ENCODE measurements at places on chromosomes 5 and 9.

DNA sequence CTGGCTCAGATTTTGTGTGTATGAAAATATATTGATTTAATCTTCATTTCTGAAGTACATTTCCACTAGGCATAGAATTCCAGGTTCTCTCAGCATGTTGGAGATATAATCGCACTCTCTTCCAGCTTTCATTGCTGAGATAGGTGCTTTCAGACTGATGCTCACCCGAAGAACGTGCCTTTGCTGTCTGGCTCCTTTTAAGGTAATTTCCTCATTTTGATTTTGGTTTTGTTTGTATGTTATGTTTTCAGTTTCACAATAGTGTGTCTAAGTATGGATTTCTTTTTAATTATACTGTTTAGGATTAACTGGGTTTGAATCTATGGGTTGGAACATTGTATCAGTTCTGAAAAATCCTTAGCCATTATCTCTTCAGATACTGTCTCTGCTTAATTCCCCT lies 132.0 kb upstream of the NFIB start:
- DNase-seq = no peak

GRCh38 chr9:73871636-73872035 lies 625.5 kb upstream of the RORB start:
- DNase-seq = no peak

GRCh38 chr5:107661038-107661649 lies 9.6 kb downstream of the EFNA5 start:
- no peak for DNase-seq

GRCh38 chr5:35198075-35198474 lies 32.2 kb downstream of the PRLR start:
- DNase-seq = no peak

DNA sequence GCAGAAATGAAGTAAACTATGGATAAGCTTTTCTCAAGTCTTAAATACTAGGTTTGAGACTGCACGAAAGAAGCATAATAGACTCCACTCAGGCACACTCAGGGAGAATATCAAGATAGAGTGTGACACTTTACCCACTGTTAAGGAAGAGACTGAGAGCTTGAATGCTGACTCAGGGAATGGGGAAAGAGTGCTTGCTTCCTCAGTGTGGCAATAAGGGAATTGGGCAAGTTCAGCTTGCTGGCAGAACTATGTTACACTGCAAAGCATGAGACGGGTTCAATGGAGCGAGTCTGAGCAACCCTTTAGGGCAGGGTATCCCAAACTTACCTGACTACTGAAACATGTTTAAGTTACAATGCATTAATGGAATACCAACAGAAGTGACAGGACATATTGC lies 237.7 kb upstream of the MEF2C start:
- DNase-seq = no peak

DNA sequence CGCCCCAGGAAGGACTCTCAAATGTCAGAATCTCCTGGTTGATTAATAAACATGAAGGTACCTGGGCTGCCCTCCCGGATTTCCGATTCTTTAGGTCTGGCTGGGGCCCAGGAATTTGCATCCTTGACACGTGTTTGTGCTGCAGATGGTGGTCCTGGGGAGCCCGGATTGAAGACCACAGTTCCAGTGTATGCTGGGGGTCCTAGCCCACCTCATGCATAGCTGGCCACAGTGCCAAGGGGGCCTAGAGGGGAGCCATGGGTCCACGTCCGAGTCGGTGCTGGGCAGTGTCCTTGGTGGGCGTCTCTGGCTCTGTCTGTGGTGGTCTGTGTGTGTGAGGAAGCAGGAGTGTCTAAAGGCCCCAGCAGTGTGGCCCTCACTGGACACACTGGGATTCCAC lies 3.2 kb downstream of the NCS1 start:
- no peak for DNase-seq

DNA sequence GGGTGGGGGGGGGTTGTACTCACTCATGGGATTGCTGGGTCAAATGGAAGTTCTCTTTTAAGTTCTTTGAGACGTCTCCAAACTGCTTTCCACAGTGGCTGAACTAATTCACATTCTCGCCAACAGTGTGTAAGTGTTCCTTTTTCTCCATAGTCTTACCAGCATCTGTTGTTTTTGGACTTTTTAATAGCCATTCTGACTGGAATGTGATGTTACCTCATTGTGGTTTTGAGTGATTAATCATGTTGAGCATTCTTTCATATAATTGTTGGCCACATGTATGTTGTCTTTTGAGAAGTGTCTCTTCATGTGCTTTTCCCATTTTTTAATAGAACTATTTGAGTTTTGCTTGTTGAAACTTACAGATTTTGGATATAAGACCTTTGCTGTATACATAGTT lies 94.9 kb upstream of the PLPPR1 start:
- DNase-seq = no peak

- DNase-seq = no peak
These were observed 31.2 kb downstream of the NIPSNAP3B start for GRCh38 chr9:104795082-104795481.

DNA sequence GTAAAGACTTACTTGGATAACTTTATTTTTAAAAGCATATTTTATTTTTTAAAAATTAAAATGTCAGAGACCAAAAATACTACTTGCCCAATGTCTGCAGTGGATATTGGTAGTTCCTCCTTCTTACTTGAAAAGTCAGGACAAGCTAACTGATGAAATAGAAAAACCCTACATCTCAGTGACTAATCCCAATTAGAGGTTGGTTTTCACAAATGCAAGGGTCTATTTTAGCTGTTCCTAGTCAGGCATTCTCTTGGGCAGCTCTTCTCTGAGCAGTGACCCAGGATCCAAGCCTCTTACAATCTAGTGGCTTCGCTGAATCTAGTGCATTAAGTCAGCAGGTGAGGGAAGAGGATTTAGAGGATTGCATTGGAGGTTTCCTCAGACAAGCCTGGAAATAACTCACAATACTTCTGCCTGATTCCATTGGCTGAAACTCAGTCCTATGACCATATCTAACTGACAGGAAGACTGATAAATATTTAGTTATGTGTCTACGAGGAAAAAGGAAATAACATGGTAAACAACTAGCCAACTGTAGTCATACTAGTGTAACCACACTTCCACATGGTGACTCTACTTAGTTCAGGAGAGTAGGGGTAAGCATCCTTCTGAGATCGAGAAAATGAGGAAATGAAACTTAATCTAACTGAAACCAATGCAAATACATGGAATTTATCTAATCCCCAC lies 34.2 kb upstream of the MIER3 start:
- DNase-seq = no peak

- no peak for DNase-seq
These were observed 77.9 kb upstream of the BARHL1 start for GRCh38 chr9:132504488-132504887.

- no peak for DNase-seq
These were observed 15.6 kb upstream of the EPB41L4B start for GRCh38 chr9:109336409-109336808.

DNA sequence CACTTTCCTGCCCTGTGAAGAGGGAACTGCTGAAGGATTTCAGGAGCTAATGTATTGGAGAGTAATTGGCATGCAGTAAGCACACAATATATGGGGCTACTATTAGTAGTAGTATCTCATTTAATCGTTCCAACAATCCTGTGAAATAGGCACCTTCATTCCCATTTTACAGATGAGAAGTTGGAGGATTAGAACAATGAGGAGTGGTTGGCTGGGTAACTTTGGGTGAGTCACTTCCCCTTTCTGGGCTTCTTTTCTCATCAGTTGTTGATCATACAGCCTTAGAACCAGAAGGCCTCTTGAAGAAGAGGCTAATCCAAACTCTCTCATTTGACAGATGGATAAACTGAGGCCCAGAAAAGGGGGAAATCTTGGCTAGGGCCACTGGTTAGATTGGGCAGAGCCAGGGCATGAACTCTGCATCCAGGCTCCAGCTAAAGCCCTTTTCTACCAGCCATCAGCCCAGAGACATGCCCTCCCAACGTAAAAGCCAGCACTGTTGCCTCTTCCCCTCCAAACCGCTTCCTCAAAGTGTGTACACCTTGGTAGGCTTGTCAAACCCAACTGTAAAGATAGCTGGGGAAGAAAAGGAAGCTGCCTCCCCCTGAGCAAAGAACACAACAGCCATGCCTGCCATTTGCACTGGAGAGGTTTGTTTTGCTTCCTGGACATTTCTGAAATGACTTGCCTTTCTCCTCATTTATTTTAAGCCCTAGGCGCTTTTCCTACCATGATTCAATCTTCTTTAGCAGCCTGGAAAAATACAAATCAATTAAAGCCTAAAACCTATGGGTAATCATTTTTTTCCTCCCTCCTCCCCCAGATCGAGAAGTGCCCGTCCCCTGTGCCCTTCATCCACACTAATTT lies 992 bp downstream of the SPACA9 start:
- no peak for DNase-seq

DNA sequence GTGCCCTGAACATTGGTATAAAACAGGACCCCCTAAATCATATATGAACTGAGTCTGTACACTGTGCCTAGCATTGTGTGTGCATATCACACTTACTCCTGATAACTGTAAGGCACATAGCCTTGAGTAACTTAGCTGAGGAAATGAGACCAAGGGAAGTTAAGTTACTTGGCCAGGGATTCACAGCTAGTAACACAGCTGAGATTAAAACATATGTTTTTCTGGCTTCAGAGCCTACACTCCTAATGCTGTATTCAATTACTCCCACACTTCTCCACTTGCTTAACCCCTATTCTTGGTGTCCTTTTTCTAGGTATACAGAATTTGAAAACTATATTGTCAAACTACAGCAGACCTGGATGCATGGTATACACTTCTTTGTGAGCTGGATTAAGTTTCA lies 12.8 kb downstream of the GHR start:
- no peak for DNase-seq

DNA sequence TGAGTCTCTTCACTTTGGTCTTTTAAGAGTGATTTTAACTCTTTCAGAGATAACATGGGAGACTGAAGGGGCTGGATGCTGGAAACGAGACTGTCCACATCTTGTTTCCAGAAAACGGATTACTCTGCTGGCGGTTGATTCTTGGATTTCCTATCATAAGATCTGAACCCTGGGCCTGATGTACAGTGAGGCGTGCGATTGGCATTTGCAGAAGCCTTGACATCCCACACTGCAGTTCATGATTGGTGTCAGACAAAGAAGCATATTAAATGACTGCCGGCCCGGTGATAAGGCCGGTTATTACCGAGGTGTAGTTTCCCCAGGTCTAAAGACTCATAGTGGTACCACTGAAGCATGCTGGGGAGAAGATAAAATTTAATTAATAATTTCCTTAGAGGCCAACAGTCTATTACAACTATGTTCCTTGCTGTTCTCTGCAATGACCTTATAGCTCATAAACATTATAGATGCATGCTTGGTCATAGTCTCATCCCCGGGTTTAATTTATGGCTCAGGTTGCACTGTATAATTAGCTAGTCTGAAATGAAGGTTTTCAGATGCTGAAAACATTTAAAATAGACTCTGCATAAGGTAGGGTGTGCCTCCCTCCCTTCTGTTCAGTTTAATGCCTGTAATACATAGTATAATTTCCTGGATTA lies 99.2 kb downstream of the PPP2R2B start:
- no peak for DNase-seq

DNA sequence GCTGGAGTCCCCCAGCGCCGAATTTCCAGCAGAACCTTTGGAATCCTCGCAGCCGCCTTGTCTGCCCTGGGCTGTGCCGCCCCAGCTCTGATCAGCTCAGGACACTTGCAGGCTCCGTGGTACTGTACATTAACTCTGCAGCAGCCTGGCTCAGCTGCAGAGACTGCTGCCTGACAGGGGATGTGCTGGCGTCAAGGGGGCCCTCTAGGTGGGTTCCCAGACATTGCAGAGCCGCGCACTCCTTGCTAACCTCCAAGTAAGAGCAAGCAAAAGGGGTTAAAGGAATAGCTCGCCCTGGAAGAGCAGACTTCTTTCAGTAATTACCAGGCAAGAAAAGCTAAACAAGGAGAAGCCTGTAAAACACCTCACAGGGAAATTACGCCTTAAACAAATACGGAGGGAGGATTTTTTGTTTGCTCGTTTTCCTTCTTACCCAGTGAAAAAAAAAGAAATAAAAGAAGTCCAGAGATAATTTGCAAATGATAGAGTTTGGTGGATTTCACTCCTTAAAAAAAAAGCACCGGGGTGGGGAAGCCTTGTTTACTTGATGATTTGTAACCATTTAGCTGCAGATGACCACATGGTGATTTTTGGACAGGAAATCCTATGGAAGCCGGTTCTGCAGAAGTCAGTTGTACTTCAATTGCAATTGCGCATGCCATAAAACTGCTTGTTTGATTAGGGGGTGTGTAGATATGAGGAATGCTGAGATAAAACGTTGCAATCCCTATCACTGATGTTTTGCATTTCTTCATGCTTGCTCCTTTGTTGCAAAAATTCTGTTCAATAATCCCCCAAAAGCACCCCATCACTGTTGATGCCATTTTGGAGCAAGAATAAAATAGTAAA lies 305.8 kb downstream of the PDE4D start:
- DNase-seq = no peak

- no peak for DNase-seq
These were observed 121.7 kb downstream of the ANKRD18B start for GRCh38 chr9:33645706-33646105.

DNA sequence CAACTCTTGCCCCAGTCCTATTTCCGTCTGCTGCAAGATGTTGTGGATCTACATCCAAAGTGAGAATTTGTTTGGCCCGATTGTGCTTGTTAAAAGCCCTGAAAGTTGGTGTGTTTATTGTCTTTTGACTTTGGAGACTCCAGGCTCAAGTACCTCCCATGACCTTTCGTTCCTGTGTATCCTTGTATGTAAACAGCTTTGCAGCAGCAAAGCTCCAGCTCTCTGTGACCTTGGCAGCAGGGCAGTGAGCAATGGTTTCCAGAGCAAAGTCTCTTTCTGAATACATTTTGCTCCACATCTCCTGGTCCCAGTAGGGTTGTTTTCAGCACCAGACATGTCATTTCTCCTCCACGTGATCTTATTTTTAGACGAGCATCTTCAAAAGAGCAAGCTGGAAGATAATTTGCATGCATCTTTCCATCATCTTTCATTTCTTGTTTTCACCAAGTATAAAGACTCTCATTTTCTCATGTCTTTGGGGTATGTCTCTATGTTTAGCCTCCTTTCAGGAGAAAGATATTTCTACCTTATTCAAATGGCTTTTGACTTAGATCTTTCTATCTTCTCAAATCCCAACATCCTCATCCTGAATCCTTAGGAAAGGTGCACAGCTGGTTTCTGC lies 68.1 kb upstream of the ERCC6L2 start:
- no peak for DNase-seq

DNA sequence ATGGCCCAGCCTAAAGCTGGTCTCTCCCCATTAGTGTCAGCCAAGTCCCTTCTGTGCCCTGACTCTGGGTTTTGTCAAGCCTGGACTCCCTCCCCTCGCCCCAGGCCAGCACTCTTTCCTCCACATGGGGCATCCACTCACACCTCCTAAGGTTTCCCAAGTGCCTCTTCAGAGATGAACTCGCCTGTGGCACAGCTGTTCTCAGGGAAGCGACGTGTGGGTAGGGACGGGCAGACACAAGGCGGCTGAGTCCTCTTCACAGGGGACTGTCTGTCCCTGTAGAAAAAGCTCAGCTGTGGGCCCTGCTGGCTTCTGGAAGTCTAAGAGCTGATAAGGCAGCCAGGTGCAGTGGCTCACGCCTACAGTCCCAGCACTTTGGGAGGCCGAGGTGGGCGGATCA lies 78.5 kb downstream of the CACNA1B start:
- no peak for DNase-seq

- no peak for DNase-seq
These were observed 166.4 kb downstream of the CDH6 start for GRCh38 chr5:31359839-31360238.

- DNase-seq = no peak
These were observed 59.1 kb downstream of the TLR4 start for GRCh38 chr9:117763314-117763713.
